ENCODE measurements at places on chromosomes 5 and 9.

DNA sequence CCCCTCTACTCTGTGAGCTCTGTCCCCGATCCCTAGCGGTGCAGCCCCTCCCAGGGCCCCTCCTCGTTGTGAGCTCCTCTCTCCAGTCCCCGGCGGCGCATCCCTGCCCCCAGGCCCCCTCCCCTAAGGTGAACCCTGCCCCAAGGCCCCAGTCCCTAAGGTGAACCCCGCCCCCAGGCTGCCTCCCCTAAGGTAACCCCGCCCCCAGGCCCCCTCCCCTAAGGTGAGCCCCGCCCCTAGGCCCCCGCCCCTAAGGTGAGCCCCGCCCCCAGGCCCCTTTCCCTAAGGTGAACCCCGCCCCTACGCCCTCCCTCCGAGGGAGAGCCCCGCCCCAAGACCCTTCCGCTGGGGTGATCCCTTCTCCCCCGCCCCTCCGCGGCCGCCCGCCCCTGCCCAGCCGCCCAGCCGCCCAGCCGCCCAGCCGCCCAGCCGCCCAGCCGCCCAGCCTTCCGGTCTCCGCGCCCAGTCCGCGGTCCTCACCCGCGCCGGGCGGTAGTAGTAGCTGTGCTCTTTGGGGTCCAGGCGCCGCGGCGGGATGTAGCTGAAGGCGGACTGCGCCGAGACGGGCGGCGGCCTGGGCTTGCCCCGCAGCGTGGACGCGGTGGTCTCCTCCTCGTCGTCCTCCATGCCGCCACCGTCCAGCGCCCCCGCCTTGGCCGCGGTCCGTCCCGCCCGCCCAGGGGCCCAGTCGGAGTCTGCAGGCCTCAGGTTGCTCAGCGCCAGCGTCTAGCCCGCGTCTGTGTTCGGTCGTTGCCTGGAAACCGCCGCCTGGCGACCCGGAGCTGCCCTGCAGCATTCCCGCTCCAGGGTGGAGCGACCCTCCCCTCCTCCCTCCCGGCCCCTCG, at the start of gene CFAP90:
TSS of gene CFAP90 (minus strand) at position 739 of the 845 bp plus-strand sequence. CDS start at position 627, 112 bp downstream.
- no peak for DNase-seq

DNA sequence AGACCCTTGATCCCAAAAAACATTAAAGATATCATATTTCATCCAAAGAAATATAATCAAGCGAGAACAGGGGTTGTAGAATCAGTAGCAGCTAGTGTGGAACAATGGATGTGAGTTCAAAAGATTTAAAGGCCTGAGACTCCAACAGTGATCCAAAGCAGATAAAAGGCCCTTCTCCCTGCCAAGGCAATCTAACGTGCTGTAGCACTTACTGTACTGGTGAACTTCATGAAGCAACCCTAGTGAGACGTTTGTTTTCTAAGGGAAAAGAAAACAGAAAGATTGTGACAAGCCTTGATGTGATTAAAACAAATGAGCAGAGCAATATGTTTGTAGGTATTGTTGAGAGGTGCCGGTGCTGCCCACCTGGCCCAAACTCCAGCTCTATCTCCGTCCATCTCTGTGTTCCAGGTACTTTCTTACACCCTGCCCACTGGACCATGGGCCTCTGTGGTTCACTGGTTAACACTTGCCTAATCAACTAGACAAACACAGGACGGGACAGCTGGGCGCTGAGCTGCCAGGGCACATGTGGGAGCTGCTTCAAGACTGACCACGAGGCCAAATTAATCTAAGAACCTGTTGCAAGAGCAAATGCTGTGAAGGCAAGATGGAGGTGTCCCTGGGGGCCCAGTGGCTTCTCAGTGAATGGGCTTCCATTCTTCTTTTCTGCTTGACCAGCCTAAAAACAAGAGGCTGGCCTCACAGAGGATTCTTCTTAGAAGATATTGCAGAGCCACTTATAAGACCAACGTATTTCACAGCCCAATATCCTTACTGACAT, 265.5 kb downstream of the CWC27 start:
- DNase-seq = no peak

DNA sequence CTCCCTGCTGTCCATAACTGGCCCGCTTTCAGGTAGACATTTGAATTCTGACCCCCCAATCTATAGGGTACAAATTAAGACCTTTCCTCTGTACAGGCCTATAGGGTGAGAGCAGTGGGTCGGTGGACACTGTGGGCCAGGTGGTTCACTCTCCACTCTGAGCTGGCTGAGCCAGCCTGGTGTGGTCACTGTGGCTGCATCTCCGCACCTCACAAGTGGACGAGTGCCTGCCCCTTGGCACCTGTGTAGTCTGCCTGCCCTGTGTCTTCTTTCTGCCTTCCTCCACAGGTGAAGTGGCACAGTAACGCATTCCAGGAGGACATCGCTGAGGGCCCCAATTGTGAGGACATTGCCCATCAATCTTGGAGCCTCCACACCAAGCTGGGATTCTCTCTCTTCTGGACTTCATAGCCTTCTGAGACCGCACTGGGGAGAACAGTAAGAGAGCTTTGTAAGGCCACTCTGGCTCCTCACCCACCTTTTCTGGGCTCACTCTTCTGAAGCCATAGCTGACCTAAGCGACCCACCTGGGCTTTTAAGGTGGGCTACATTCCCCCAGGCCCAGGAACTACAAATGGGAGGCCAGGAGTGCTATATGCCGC, 33.5 kb upstream of the JADE2 start:
- DNase-seq = no peak

- no peak for DNase-seq
Measured at GRCh38 chr5:39361306-39361705, 3.0 kb downstream of the C9 start.

- peak; percentile 12 for DNase-seq
Measured at GRCh38 chr5:110094548-110094947, 404.8 kb downstream of the MAN2A1 start.

All from OCI-M1 (cell line).